ENCODE measurements at places on chromosomes 3 and 15.

DNA sequence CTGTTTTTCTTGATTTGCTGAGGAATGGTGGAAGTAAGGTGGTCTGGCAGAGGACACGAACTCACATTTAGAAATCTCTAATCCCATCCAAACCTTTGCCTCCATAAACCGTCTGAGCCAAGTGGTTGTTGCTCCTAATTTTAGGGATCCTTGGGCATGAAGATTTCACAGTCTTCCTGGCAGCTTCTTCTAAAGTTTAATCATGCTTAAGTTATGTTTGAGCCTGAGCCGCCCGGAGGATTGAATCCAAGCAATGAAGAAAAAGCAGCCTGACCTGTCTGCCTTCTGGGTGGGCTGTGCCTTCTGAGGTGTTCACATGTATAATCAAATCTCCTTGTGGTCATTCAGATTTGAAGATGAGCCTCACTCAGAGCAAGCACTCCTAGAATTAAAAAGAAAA lies 249.0 kb downstream of the CD47 start:
- DNase-seq: no peak

- DNase-seq: no peak
These were observed 142.8 kb upstream of the TOPAZ1 start for GRCh38 chr3:44098656-44099415.

DNA sequence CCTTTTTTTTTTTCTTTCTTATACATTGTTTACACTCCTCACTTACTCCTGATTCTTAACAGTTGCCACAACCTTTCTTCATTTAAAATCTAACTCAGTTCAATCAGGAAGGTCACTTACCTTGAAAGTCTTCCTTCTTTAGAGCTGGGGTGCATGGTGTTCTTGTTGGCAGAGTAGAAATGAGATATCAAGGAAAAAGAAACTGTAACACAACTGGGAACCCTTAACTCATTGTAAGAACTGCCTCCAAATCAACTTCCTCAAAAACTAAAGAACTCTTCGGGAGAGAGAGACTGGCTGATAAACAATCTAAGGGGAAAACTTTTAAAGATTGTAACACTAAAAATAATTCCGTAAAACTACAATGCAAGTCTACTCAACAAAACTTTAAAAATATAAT lies 1.4 kb upstream of the APPL1 start:
- no peak for DNase-seq

DNA sequence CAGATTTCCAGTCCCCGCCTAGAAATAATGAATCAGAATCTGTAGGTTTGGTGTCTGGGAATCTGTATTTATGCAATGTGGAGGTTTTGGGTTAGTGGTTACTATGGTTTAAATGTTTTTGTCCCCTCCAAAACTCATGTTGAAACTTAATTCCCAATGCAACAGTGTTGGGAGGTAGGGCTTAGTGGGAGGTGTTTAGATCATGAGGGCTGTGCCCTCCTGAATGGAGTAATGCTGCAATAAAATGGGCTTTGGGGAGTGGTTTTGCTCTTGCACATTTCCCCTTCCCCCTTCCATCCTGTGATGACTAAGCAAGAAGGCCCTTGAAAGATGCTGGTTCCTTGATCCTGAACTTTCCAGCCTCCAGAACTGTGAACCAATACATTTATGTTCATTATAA lies 9.2 kb upstream of the RFC4 start:
- DNase-seq: no peak

- peak; percentile 10 for DNase-seq
These were observed 16.7 kb upstream of the GPR160 start for GRCh38 chr3:170021083-170021482.

DNA sequence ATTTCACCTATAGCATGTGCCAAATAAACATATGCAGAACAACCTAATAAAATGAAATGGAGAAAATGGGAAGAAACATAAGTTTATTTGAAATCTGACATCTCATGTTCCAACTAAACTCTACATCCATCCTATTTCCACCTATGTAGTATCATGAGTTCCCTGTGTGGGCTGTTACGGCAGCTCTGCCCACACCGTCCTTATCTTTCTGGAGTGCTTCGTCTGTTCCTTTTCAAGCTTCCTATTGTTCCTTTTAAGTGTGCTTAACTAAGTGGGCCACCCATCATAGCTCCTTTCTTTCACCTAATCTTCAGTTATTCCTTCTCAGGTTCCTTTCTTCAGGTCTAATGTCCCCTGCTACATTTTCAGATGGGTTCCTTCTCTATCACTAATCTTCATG lies 17.3 kb downstream of the RYR3 start:
- DNase-seq: no peak

DNA sequence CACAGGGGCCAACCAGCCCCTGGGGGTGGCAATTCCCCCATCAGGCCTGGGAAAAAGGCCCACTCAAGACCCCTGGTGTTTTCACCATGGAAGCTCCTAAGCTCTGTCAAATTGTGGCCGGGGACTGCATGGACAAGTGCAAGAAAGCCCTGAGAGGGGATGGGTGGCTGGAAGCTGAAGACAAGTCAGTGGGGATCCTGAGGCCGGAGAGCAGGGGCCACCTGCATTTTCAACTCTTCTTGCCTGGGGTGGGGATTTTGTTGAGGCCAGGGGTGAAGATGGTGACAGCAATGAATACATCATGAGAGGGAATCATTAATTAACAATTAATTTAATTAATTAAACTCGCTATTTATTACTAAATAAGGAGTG lies 33.9 kb downstream of the FEM1B start:
- no peak for DNase-seq

DNA sequence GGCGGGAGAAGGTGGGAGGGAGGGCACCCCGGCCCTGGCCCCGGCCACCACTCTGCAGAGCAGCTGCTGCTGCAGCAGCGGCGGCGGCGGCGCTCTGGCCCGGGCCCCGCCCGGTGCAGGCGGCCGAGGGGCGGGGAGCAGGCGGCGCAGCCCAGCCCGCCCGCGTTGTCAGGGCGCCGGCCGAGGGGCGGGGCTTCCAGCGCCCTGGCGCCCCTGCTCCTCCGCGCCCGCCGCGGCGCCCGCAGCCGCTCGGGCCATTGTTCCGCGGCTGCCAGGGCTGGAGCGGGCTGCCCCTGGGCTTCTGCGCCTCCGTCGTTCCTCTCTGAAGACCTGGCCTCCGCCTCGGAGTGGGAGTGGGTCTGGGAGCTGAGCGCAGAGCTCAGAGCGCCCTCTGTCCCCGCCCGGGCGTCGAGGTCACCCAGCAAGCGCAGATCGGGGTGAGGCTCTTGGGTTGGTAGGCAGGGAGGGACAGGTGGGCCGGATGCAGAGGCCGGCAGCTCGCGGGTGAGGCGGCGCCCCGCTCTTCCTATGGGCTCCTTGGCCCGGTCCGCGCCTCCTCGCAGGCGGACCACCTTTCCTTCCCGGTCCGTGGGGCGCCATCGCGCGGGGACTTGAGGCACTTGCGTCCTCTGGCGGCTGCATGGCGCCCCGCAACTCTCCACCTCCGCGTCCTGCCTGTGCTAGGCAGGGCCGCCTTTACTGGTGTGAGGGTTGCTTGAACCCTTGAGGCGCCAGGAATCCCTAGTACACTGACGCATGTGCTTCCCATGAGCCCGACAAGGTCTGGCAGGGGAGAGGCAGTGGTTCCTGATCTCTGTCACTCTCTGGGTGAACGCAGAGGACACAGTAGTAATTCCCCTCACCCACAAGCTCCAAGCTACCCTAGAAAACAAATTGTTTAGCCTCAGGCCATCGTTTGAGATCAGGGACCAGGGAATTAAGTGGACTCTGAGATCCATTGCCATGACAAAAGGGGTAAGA lies at the start of gene LPCAT4:
TSS of gene LPCAT4 (minus strand) at position 96 of the 981 bp plus-strand sequence. CDS start 96 bp downstream, outside the sequence.
- peak; percentile 92 for DNase-seq

DNA sequence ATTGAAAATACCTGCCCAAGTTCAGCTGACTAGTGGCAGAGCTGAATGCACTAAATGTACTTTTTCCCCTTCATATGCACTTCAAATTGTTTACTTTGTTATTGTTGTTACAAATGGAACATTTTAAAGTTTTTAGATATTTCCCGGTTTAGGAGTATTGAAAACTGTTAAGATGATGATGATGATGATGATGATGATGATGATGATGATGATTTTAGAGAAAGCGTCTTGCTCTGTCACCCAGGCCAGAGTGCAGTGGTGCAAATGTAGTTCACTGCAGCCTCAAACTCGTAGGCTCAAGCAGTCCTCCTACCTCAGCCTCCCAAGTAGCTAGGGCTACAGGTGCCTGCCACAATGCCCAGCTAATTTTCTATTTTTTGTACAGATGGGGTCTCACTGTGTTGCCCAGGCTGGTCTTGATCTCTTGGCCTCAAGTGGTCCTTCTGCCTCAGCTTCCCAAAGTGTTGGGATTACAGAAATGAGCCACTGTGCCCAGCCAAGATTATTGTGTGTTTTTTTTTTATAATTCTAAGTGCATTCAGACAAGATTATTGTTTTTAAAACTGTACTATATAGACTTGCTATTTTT lies 45.9 kb upstream of the SLC22A13 start:
- no peak for DNase-seq

DNA sequence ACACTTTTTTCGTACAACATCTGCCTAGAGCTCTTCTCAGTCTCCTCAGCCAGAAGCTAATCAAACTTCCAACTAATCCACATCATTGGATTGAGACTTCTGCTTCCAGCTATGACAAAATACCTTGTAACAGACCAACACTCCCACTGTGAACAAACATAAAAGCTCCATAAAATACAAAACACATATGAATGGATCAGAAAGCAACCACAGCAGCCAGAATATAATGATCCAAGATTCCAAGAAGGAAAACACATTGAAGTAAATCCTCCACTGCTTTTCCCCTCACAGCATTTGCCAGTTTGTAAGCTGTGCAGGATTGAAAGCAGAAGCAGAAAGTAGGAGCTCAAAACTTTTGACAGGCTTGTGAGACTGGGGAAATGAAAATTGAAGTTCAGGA lies 863.2 kb downstream of the TUSC7 start:
- DNase-seq: no peak

DNA sequence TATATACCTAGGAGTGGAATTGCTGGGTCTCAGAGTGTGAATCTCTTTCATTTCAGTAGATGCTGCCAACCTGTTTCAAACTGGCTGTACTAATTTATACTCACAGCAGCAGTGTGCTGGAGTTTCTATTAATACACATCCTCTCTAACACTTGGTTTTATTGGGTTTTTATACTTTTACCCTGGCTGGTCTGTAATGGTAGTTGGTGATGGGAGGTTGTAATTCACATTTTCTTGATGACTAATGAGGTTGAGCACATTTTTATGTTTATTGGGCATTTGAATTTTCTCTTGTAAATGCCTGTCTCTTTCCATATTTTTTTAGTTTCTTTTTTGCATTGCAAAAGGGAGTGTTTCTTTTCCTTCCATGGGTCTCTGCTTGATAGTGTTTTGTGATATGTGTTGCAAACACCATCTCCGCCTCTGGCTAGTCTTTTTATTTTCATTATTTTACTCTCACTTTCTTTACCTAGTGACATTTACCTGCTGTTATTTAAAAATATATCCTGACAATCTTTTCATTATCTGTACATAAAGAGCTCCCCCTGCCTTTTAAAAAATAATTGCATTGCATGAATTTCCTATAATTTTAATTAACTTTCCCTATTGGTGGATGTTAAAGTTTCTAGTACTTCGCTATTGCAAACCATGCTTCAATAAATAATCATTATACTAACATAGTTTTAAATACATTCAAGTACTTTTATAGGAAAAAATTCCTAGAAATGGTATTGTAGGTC lies 49.0 kb upstream of the GCNT3 start:
- DNase-seq: no peak

DNA sequence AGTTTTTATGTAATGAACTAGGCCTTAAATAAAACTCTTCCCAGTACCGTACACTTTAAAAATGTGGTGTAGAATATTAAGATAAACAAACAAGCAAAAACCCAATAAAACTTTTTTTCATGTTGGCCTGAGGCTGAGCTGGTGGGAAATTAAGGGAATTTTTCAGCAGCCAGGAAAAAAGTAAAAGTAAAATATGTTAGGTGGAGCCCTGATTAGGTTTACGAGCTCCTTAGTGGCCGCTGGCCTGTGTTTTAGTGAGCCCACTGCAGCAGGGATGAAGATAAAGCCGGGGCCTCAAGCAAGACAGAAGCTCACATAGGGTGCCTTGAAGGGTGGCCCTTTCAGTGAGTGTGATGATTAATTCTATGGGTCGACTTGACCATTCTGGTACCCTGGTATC lies 16.1 kb upstream of the ARL14 start:
- no peak for DNase-seq

- no peak for DNase-seq
These were observed 115.0 kb downstream of the FOXP1 start for GRCh38 chr3:71468311-71469137.

DNA sequence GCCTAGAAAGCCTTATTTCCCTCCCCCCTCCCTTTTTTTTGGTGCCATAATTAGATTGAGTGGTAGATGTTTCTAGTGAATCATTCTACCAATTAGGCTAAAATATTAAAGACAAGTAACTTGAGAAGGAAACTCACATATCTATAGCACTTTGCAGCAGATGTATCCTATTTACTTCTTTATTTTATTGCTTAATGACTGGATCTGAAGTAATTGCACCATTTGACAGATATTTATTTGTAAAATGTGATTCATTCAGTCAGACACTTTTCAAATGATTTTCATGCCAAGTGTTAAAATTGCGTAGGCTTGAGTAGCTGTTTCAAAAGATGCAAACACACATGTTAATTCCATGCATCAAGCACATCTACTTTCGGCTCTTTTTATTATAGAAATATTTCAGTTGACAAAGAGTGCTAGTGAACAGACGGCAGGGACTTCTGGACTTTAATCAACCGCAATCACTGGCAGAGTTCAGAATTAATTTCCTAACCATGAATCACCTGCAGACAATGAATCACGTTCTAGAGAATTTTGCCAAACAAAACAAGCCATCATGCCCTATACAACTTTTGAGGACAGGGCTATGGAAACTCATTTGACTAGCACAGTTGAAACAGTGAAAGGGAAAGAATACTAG lies 636.8 kb downstream of the MECOM start:
- no peak for DNase-seq

DNA sequence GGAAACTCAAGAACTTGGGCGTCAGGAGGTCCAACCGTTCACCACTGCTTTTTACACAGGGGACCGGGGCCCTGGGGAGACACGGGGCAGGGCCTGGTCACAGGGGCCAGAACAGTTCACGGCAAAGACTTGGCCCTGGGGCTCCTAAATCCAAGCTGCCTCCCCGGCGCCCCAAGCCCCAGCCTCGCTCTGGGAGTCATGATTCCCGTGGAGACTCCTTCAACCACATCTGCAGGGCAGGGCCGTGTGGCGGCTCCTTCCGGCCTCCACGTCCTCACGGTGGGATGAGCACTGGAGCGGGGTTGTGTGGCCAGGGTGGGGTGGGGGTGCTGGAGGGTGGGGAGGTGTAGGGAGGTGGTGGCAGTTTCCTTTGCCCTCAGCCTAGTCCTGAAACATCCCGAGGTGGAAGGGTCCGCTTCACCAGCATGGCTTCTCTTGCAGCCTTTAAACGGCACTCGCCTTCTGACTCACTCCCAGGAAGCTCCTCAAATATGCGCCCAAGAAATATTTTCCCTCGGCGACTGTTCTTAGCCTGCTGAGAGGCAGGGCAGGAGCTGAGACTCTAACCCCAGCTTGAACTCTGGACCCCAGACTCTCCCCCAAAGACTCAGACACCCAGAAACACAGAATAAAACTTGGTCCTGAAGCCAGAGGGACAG lies 1.8 kb downstream of the MUC4 start:
- no peak for DNase-seq

- DNase-seq: no peak
These were observed 16.4 kb downstream of the TM4SF18 start for GRCh38 chr3:149317072-149317471.

GRCh38 chr3:39254806-39255449 lies 24.9 kb downstream of the CX3CR1 start:
- DNase-seq: no peak

Data from CD4-positive, alpha-beta T cell treated with Interleukin-6 at 100 ng/mL for 8 hours (primary cell).